ENCODE measurements at places on chromosomes 3 and 15.

GRCh38 chr3:186330772-186331460 is 31.1 kb downstream of the DGKG start:
- DNase-seq = no peak

DNA sequence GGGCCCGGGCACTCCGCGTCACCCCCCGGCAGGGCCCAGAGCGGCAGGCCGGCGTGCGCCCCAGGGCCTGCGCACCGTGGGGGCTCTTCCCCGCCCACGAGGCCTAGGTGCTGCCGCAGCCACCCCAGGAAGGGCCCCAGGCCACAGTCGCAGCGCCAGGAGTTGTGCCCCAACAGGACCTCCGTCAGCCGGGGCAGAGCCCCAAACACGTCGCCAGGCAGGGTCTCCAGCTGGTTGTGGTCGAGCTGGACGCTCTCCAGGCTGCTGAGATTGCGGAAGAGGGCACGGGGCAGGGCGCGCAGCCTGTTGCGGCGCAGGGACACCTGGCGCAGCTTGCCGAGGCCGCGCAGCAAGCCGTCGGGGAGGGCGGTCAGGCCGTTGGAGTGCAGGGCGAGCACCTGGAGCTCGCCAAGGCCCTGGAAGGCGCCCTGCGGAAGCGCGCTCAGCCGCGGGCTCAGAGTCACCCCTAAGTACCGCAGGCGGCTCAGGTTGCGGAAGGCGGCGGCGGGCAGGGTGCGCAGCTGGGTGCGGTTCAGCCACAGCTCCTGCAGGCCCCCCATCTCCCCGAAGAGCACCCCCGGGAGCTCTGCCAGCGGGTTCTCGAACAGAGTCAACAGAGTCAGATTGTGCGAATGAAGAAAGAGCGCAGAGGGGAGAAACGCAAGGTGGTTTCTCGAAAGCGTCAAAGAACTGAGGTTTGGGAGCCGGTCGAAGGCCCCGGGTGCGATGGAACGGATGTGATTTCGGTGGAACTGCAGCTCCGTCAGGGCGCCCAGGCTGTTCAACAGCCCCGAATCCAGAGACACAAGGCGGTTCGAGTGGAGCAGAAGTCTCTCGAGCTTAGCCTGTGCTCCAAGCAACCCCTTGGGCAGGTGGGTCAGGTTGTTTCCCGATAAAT is 2.0 kb downstream of the GP5 start:
- DNase-seq = no peak

GRCh38 chr3:132966374-132966773 is 71.8 kb upstream of the TMEM108 start:
- DNase-seq = no peak

GRCh38 chr3:61300006-61300380 is 48.7 kb upstream of the FHIT start:
- no peak for DNase-seq

DNA sequence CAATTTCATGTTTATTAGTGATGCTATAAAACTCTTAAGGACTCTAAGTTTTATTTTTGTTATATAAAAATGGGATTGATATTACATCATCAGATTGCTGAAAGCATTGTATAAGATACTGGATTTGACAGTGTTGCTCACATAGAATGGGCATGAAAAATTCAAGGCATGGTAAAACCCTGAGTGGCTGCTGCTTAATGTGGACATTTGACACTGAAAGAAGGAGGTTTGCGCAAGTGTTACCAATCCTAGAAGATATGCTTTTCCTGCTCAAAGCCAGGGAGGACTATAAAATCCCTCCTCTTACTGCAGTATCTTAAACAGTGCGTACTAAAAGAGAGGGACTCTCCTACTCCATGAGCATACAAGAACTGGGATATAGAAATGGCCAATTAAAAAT is 65.8 kb upstream of the PTX3 start:
- DNase-seq = no peak

GRCh38 chr15:101009176-101009575 is 90.0 kb downstream of the LRRK1 start:
- DNase-seq = no peak

DNA sequence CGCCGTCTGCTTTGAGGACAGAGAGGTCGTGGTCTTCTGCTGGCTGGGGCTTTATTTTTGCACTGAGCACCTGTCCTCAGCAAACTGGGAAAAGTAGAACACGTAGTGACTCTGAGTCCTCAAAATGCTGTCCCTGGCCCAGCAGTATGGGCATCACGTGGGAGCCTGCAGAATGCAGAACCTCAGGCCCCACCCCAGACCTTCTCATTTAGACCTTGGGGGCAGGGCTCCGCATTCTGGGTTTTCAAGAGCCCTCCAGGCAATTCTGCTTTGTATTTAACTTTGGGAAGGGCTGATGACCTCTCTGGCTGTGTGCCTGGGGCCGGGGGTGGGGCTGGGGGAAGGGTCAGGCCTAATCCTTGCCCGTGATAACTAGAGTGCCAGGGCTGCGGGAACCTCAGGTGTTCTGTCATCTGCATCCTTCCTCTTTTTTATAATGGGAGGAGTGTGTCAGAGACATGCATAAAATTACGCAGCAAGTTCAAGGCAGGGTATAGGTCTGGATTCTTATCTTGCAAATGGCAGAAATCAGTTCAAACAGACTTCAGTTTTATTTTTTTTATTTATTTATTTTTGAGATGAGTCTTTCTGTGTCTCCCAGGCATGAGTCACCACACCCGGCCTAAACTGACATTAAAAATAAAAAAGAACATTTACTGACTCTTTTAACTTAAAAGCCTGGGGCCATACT is 11.1 kb downstream of the SLC6A6 start:
- no peak for DNase-seq

GRCh38 chr3:150227839-150228238 is 180.3 kb upstream of the TSC22D2 start:
- no peak for DNase-seq

DNA sequence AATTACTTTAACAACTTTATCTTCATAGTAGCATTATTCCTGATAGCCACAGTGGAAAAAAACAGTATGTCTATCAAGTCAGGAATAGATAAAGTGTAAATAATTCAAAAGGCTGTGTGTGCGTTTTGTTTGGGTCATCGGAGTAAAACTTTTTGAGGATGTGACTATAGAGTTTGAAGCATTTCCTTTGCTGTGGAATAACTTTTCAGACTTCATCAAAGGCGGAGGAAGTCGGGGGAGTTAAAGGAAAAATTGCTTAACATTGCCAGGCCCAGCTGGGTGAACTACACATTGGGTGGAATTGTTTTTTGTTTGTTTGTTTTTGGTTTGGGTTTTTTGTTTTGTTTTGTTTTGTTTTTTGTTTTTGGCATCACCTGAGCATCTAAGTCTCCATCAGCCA is 70.4 kb upstream of the CRTC3 start:
- DNase-seq = no peak

DNA sequence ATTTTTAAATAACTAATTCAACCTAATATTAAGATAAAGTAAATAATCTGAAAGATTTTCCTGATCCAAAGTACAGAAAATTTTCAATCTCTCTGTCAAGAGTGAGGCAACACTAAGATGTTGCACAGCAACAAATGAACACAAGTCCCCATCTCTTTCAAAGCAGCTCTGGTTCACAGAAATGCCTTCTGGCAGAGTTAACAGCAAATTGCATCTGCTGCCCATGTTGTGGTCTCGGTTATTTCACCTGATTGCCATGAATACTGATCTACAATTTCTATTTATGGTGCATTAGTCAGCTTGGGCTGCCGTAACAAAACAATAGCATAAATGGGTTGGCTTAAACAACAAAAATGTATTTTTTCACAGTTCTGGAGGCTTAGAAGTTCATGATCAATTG is 167.3 kb downstream of the BCHE start:
- DNase-seq = no peak

DNA sequence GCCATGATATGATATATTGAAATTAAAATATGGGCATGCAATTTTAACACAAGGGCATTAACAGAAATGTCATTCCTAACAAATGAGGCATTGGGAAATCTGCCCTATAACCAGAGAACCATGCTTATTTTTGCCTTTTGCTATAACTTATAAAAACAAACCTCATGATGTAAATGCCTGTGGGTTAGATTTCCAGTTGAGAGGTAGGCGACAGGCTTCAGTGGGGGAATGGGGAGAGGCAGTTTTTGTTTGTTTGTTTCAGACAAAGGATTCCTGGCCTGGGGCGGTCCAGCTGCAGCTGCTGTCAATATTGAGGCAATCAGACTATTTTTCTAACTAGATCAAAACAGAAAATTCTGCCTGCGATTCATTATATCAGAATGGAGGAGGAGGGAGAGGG is 490.4 kb upstream of the CFAP20DC start:
- DNase-seq = no peak

- DNase-seq = no peak
These were observed 292.0 kb upstream of the SLCO3A1 start for GRCh38 chr15:91561371-91562100.

- DNase-seq = no peak
These were observed 5.8 kb downstream of the ACKR2 start for GRCh38 chr3:42814914-42815507.

GRCh38 chr15:87597346-87598052 is 659.0 kb downstream of the NTRK3 start:
- DNase-seq = no peak

DNA sequence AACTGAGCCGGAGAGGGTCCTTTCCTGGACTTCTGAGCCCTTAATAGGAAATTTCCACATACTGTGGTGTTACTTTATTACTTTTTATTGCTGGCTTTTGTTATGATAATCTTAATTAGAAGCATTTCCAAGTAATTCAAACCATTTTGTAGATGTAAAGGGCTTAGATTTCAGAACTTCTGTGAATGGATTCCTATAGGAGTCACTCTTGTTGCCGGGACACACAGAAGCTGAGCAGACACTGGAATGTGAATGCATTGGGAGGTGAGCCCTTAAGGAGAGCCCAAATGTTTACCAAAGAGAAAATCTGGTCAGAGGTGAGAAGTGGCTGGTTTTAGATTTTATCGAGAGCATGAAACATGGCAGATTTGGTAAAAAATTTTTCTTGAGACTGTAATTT is 87.4 kb downstream of the FNDC3B start:
- no peak for DNase-seq

DNA sequence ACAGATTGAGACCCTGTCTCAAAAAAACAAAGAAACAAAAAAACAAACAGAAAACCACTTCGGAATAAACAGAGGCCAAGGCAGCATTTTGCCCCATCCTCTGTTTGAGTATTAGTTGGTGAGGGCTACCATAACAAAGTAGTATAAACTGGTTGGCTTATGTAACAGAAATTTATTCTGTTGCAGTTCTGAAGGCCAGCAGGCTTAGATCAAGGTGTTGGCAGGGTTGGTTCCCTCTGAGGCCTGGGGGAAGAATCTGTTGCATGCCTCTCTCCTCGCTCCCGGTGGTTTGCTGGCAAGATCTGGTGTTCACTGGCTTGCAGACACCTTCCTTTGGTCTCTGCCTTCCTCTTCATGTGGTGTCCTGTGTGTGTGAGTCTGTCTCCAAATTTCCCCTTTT is 261.6 kb downstream of the PDZRN3 start:
- no peak for DNase-seq

DNA sequence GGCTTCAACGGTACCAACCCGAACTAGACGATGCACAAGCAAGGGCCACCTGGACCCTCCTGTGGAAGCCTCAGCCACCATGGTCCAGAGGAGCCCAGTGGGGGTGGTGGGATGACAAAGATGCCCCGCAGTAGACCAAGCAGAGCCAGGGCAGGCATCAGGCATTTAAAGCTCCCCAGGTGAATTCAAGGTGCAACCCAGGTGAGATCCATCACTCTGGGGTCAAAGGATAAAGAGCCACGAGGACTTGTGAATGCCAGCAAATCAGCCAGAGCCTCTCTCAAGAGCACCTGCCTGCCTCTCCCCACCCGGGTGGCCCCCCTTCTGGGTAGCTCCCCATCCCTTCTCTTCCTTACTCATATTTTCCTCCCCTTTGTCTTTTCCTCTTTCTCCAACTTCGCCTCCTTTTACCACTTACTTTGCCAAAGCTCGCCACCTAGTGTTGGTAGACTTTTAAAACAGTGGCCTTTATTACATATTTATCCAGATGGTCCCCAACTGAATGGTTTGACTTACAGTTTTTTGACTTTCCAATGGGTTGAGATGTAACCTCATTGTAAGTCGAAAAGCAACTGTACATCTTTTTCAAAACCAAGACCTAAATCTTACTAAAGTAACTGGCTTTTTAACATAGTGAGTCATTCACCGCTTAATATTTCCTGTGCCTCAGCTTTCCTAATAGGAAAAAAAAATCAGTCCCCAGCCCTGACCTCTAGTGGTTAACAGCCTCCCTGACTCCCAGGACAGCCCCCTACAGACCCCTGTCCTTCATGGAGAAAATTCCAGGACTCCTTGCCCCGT is 18.8 kb downstream of the PLA2G4F start:
- DNase-seq = peak; percentile 66

DNA sequence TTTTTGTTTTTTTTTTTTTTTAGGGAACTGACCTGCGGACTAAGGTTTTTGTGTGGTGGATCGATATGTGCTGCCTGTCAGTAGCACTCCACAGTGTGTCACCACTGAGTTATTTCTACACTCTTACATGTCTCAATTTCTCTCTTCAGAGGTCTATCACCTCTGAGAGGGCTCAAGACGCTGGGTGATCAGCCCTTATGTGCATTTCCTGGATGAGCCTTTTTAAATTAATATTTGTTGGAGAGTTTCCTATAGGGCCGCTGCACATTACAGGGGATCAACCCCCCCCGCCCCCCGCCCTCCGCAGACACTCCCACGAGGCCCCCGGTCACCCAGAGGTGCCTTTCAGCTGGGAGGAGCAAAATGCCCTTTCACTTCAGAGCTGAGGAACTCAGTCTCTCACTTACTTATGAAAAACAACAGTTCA is 34.5 kb upstream of the AP4E1 start:
- DNase-seq = no peak

GRCh38 chr3:192888190-192888589 is 29.5 kb downstream of the MB21D2 start:
- DNase-seq = no peak

DNA sequence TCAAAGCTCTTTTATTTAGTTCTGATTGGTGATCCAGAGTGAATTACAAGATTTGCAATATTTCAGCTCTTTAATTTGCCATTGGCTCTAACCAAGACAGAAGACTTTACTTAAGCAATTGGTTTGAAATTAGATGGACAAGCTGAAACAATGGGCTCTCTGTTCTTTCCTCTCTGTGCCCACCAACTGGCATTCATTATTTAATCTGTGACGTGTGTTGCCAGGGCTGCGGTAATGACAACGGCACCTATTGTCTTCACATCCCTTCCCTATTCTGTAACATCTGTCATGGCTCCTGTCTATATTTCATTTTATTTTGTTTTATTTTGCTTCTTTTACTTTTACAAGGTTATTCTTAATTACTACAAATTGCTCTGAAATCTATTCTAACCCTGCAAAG is 33.9 kb downstream of the PLD1 start:
- DNase-seq = no peak

DNA sequence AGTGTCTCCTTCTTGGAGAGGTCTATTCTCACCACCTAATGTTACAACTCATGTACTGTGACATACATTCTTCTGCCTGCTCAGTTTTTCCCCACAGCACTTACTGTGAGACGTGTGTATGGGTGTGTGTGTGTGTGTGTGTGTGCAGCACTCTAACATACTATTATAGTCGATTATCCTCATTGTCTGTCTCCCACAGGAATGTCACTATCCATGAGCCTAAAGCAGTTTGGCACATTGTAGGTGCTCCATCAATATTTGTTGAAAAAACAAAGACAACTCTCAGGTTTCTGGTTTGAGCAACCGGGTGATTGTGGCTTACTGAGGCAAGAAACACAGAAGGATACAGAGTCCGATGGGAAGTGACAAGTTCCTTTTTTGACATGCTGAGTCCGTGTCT is 8.6 kb upstream of the ZNF148 start:
- no peak for DNase-seq

GRCh38 chr15:49331442-49331841 is 91.6 kb upstream of the FGF7 start:
- DNase-seq = no peak

GRCh38 chr3:58979840-58980239 is 70.0 kb downstream of the CFAP20DC start:
- no peak for DNase-seq

GRCh38 chr3:150054635-150055034 is 83.9 kb upstream of the PFN2 start:
- DNase-seq = no peak

All from NCI-H2171 (cell line).